ENCODE measurements at places on chromosomes 12 and 14.

- DNase-seq = peak; percentile 82
Measured at GRCh38 chr14:36317650-36318049, 2.8 kb downstream of the MBIP start.

GRCh38 chr12:19045426-19045825, 84.1 kb upstream of the PLEKHA5 start:
- no peak for DNase-seq

DNA sequence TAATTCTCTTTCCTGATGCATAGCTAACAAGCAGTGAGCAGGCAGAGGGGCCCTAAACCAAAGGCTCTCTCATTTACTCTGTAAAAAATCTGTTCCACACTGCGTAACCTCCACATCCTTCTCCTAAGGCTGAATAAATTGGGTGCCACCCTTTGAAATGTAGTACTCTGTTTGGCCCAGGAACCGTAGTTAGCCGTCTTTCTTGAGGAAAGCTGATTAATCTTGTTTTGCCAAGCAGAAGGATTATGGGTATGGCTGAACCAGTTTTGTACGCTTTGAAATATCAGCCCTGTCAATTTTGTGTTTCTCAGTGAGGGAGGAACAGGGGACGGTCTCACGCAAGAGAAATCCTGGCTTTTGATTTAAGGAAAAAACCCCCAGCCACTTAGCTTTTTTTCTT, 19.7 kb downstream of the EML1 start:
- DNase-seq = no peak

GRCh38 chr12:29771786-29772185, 12.0 kb downstream of the TMTC1 start:
- no peak for DNase-seq

DNA sequence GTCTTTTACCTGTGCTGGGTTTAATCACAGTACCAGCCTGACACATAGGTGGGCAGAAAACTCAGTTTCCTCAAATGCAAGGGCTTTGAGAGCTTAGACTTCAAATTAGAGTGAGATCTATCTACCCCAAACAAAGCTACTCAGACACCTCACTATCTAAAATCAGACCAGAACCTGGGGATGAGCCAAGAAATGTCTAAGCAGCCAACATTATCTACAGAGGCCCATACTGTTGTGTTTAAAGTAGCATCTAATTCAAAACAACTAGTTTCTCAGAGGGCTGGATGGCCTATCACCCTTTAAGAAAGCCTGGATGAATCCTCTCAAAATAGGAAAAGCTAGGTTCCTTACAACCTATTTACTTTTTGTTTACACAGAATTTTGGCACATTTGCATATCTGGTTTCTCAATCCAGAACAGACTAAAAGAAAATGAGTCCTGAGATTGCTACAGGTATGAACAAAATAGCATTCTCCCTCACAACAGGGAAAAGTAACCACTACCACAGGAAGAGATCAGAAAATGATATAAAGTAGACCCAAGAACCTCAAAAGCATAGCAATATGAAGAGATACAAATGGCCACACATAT, 142.4 kb downstream of the ZFP36L1 start:
- no peak for DNase-seq

DNA sequence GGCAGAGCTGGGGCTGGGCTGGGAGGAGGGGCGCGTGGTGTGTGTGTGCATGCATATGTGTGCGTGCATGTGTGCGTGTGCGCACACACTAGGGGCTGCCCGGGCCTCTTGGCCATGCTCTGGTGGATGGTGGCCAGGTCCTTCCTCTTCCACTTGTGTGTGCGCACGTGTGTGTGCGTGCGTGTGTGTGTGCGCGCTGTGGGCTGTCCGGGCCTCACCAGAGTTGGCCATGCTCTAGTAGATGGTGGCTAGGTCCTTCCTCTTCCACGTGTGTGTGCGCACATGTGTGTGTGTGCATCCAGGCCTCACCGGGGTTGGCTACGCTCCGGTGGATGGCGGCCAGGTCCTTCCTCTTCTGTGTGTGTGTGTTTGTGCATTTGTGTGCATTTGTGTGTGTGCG, 24.7 kb downstream of the FOXN4 start:
- DNase-seq = no peak

DNA sequence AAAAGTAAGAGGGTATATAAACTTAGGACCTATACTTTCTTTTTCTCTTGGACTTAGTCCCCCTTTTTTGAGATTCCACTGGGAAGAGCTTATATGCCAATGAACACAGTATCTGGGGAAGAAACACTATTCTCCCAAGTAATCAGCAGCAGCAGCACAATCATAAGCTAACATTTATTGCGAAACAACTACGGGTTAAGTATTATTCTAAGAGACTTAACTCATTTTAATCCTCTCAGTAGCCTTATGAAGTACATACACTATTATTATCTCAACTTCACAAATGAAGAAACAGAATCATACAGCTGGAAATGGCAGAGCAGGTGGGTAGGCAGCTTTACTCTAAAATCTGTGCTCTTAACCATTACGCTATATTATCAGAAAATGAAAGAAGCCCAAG, 27.9 kb downstream of the BAZ2A start:
- DNase-seq = no peak

DNA sequence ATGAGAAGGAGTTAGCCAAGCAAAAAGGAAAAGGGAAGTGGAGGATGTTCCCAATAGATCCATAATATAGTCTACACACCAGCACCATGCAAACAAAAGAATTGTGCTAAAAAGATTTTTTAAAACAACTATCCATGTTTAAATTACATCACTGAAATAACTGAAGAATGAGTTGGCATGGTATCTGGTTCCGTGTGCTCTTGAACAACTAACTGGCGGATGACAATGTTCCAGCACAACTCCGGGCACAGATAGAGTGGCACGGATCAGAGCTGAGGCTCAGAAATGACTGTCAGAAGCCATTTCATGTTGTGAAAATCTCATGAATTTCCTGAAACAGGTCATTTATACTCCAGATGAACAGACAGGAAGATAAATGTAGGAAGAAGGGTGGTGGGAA, 153.1 kb downstream of the HMGA2 start:
- DNase-seq = no peak

DNA sequence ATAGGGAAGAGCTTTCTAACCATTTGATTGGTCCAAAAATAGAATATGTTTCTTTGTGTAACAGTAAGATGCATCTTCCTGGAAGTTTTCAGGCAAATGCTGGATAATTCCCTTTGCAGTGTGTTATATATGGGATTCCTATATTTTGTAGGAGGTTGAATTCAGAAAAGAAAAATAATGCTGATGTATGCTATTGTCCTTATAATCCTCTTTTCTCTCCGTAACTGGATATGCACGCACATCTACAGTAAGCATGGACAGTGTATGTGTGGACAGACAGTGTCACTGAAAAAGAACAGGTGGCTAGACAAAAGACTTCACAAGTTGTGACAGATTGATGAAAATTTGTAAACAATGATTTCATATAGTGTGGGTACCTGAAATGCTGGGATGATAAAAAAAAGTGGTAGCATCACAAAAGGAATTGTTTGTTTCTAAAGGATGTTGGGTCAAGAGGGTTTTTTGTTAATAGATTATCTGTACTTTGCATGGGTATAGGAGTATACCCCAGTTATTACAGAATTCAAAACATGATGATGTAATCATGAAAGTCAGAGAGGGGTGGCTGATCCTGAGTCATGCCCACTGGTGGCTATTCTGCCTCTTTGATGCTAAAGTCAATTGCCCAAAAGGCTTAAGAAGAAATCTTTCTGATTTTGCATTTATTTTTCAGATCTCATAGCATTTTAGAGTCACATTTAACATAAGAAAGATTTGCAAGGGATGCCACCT, 160.7 kb upstream of the TMTC1 start:
- no peak for DNase-seq

DNA sequence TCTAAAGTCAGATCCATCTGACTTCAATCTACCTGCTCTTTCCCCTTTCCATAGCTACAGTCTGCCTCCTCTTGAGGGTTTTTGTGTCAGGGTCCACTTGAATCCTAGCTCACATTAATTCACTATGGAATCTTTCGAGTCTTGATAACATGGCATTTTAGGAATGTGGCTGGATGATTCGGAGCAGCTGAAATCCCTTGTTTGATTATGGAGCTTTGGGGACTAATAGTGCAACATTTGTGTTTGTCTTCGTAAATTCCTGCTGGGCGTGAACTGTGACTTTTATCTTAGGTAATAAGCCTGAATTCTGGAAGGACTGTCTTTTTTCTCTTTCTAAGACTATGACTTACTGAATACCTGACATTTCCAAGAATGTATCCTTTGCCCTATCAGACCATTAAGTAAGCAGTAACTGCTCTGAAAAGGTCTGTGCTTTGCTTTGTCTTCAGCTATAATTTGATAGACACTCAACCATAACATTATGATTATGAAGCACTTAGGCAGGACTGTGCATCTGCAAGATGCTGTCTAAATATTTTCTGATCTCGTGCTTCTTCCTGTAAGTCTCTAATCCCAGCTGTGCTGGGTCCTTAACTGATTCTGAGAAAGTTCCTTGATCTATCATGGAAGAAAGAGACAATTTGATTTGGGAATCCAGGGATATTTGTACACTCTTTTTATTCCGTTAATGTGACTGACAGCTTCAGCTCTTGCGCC, 19.0 kb upstream of the PELI2 start:
- DNase-seq = no peak

- no peak for DNase-seq
Measured at GRCh38 chr12:30595742-30596141, 99.9 kb downstream of the IPO8 start.

GRCh38 chr14:100894416-100894815, 9.1 kb downstream of the RTL1 start:
- DNase-seq = no peak

- DNase-seq = no peak
Measured at GRCh38 chr12:66763467-66763866, 84.6 kb upstream of the GRIP1 start.

GRCh38 chr12:62977883-62978282, 42.9 kb upstream of the PPM1H start:
- no peak for DNase-seq

DNA sequence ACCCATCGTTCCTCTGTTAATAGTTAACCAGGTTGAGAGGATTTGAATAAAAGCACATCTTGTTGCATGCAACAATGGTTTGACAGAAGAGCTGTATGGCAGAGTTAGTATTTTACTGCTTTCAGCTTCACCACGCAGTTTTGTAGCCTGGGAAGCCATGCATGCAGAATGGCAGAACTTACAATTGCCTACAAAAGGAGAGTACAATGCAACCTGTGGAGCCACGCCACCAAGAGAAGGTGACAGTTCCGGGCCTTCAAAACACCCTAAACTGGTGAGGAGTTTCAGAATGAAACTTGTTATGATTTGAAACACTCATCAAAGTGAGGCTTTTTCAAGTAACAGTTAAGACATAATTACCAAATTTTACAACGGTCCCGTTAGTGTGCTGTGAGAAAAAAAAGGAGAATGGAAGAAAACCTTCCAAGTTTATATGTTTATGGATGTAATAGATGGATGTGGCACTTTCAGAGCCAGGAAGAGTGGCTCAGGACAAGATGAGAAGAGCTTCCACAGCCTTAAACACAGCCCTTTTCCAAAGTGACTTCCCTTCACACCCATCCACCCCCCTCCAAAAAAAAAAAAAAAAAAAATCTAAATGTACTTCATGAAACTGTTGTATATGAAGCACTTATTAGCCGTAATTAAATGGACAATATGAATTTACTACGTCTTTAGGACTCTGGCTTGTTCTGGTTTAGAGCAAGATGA, 158.7 kb downstream of the EGLN3 start:
- DNase-seq = no peak

DNA sequence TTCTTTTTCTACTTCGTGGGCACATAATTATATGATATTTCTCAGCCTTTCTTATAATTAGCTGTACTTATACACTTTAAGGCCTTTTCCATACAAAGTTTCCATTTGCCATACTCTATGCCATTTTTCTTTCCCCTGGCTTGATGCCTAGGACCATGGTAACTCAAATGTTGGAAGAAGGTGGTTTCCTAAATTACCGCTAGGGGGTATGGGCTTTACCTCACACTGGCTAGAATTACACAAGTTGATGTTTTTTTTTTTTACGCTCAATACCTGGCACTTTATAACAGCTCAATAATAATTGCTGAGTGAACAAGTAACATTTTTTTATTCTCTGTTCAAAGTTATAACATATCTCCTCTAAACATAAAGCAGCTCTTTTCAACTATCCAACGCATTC, 306.8 kb upstream of the LRFN5 start:
- no peak for DNase-seq

DNA sequence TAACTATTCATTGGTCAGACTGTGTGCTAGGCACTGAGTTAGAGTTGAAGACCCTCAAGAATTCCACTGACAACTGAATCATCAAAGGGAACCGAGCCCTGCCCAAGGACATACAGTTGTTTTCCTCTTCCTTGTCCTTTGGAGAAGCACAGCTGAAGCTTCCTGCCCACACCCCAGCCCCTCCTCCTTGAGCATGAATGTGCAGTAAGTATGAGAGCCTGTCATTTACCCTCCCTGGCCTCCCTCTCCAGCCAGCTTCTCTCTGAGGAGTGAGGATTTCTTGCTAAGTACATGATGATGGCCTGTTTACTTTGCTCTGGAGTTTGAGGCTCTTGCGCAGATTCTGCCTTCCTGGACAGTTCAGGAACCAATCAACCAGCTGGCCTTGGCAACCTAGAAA, 235.2 kb downstream of the CACNA1C start:
- DNase-seq = no peak

DNA sequence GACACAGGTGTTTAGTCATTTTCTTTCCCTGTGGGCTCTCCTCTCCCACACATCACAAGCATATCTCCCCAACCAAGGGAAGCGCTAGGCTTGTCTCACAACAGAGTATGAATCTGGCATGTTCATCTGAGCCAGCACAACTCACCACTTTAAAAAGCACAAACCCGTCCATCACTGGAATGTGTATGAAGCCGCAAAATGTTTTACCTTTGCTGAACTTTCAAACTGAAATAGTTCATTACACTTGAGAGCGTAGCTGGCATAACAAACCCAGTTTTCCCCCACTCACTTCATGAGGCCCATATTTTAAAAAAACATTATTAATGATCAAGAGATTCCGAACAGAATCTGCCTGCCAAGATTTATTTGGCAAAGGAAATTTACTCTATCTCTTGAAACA, 15.8 kb downstream of the NID2 start:
- DNase-seq = no peak

GRCh38 chr12:89326239-89327040, 25.9 kb downstream of the DUSP6 start:
- no peak for DNase-seq

GRCh38 chr14:58299401-58300330, 1.3 kb downstream of the ARID4A start:
- DNase-seq = no peak

GRCh38 chr12:99809909-99810308, 162.4 kb downstream of the GARIN6 start:
- DNase-seq = no peak

- no peak for DNase-seq
Measured at GRCh38 chr12:56031987-56032386, 9.7 kb upstream of the RPS26 start.

GRCh38 chr12:113464852-113465719, 6.6 kb downstream of the LHX5 start:
- no peak for DNase-seq

GRCh38 chr12:2456813-2457186, 338.0 kb upstream of the FKBP4 start:
- DNase-seq = no peak

Measured in LoVo (cell line).